EL (cell line): ENCODE measurements at places on chromosomes 4 and X.

- DNase-seq: peak; percentile 96
Observed at GRCh38 chr4:76589872-76590797, 155.1 kb downstream of the SHROOM3 start.

GRCh38 chr4:2341911-2342652, 76.4 kb downstream of the ZFYVE28 start:
- no peak for DNase-seq

DNA sequence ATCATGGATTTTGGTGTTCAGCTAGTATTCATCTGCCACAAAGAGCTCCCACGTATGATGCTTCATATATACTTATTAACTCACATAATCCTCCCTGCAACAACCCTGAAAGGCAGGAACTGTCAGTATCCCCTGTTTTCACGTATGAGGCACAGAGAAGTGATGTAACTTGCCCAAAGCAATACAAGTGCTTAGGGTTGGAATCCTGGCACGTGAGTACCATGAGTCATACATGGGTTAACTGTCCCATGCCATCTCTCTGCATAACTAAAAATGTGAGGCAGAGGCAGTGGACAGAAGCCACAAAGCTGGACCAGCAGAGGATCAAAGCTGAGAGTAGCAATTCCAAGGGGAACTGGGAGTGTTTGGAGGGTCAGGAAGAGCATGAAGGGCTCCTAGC, 35.7 kb upstream of the EGFL6 start:
- peak; percentile 73 for DNase-seq

- DNase-seq: no peak
Observed at GRCh38 chrX:20522420-20522819, 255.7 kb upstream of the RPS6KA3 start.

GRCh38 chr4:155629956-155630355, 36.7 kb upstream of the GUCY1A1 start:
- DNase-seq: peak; percentile 13

DNA sequence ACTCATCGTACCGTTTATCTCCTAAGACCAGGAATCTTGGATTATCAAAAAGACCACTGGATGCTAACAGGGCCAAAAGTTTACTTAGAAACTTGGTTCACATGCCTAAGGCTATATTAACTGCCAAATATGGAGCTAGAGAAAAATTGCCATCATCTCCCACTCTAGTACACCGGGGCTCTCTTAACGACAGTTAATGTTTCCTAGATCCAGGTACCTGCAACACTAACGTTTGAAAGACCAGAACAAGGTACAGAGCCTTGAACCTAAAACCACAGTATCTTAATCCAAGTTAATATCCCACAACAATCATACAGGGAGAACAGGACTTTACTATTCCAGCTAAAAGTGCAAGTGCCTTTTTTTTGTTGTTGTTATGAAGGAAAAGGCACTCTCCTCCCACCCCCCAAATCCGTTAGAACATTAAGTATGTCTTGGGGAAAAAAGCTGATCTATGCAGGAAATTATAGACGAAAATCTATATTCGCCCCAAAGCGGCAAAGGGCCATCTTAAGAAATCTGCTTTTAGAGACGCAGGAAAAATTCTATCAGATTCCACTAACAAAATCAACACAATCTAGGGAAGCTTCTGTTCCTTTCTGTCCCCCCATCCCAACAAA, 1.3 kb downstream of the G3BP2 start:
- peak; percentile 11 for DNase-seq
